ENCODE measurements at places on chromosomes 16 and 17.

DNA sequence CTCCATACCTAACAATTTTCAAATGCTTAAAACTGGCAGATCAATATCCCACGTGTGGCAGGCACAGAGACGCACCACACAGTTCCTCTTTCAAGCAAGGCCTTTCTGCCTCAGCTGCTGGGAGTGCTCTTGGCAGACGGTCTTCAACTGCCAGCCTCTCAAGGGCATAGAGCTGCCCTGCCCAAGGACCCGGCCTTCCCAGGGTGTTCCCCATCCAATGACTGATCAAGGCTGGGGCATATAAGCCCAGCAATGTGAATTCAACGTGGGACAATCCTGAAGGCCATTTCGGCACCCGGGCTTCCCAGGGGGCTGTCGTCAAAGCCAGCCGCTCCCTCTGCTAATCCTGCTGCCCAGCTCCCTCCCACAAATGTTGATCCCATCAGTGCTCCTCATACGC is 107.1 kb downstream of the STX8 start:
- no peak for DNase-seq

DNA sequence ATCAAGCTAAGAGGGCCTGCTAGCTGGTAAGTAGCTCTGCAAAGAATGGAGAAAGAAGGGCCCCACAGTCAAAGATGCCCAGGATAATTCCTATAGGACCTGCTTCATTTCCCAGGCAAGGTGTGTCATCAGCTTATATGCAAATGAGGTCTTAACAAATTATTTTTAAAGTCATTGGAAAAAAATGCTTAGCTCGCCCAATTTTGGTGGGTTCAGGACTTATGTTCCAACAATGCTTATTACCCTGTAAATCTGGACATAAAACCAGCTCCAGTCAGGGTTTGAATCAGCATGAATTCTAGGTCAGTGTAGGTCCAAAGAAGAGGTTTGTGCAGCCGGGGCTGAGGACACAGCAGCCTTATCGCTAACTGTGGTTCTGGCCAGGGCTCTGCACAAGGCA is 25.4 kb downstream of the ACLY start:
- no peak for DNase-seq

DNA sequence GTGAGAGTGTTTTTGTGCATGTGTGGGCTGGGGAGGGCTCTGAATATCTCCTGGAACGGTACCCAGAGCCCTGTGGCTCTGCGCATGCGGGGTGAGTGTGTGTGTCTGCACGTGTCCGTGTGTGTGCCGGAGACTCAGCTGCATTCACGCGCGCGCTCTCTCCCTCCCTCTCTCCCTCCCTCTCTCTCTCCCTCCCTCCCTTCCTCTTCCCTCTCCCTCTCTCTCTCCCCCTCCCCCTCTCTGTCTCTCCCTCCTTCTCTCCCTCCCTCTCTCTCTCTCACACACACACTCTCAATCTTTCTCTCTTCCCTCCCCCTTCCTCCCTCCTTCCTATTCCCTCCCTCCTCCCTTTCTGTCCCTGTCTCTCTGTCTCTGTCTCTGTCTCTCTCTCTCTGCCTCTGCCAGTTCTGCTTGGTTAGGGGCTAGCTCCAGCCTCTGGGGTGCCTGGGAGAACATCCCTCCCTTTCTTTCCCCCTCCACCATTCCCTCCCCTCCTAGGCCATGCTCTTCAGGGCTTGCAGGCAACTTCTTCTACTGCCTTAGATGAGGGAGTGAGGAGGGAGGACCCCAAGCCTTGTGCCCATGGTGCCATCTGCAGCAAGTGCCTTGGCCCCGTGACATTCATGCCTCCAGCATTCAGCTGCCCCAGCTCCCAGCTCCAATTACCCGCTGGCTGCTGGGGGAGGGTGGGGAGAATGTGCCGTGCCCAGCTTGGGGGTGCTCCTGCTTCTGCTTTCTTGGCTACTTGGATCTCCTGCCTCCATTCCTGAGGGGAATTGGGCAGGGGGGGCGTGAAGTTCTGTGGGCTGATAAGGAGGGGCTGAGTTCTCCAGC is 6.4 kb downstream of the THRA start:
- DNase-seq: peak; percentile 69

GRCh38 chr16:58882292-58882691 is 148.2 kb upstream of the GOT2 start:
- peak; percentile 73 for DNase-seq

DNA sequence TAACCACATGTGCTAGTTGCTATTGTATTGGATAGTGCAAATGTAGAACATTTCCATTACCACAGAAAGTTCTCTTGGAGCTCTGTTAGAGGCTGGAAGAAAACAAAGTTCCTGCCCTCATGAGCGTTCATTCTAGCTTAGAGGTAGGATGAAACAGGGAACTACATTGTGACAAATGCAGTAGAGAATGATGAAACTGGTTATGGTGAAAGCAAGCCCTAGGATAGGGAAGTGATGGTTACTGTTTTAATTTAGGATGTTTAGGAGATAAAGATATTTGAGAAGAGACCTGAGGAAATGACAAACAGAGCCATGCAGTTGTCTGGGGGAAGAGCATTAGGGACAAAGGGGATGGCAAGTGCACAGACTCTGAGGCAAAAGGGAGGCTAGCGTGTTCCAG is 50.7 kb downstream of the AATF start:
- DNase-seq: peak; percentile 70

DNA sequence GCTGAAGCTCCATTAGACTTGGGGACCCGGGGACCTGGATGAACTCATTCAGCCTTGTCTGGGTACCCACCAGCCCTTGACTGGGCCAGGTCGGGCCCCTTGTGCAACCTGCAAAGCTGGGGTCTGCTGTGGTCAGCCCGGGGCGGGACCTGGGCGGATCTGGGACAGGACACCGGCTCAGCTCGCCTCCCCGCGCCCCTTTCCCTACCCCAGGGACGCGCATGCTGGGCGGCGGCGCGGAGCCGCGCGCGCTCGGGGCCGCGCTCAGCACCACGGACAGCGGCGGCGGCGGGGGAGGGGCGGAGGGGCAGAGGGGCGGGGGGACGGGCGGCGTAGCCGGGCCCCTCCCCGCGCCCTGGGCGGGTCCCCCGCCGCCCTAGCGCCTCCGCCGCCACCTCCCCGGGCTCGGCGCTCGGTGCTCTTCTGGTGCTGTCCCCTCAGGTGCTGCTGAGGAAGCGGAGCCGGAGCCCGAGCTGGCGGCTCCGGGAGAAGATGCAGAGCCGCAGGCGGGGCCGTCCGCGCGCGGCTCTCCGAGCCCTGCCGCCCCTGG is 7.4 kb downstream of the ACD start:
- no peak for DNase-seq

GRCh38 chr16:77300256-77300655 is 101.0 kb downstream of the SYCE1L start:
- no peak for DNase-seq

GRCh38 chr16:2974319-2975056 is 5.3 kb downstream of the PAQR4 start:
- no peak for DNase-seq

DNA sequence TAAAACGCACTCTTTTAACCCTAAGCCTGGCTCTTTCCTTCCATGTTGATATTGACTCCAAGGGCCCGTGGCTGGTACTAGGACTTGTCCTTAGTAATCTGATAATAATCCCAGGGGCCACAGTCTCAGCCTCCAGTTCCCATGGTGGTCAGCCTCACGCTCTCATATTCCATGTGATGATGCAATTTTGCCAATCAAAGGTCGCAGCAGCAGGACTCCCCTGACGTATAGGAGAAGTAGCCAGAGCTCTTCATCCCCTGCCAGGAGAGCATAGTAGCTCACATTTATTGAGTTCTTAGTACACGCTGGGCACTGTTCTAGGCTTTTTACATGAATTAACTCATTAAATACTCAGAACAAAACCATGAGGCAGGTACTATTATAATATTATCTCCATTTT is 42.4 kb downstream of the CD300LF start:
- no peak for DNase-seq

DNA sequence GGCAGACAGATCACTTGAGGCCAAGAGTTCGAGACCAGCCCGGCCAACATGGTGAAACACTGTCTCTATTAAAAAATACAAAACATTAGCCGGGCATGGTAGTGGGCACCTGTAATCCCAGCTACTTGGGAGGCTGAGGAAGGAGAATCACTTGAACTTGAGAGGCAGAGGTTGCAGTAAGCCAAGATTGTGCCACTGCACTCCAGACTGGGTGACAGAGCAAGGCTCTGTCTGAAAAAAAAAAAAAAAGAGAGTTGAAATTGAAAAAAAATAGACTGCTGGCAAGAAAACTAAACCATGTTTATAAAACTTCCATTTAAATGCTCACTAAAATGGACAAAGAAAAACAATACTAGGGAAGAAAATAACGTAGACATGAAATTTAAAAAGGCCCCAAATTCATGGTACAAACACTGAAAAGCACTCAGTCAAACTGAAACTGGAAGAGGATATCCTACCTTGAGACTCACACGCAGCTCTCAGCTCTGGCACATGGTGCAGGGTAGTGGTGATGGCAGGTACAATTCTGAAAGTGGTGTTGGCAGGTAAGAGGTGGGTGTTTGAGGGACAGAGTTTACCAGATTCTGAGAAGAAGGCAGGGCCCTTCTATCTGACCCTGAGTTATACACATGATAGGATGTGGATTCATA is 19.3 kb downstream of the CNTROB start:
- no peak for DNase-seq

- no peak for DNase-seq
These were observed 4.8 kb downstream of the RNF222 start for GRCh38 chr17:8392674-8393469.

DNA sequence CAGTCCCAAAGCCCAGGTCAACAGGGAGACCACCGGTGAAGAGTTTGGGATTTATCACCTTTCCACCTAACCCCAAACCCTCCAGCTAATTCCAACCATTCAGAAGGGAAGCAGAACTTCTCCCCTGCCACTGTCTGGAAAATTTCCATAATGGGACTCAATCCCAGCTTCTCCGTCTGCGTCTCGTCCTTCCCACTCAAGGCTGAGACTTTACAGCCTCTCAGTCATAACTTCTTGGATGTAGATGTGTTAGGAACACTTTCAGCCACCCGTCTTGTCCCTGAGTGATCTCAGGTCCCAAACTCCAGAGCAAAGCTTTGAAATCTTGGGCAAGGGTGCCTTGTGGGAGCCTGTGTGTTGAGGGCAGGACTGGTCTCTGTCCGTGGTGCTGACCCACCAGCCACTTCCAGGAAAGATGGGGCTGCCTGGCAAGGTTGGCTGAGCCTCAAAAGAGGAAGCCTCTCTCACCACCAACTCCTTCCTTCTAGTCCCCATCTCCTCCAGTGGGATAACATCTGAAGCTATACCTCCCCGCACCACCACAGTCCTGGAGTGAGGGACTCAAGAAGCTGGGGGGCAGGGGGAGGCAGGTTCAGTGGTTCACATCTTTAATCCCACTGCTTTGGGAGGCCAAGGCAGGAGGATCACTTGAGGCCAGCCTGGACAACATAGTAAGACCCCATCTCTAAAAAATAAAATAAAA is 9.3 kb downstream of the GAS2L2 start:
- peak; percentile 52 for DNase-seq

DNA sequence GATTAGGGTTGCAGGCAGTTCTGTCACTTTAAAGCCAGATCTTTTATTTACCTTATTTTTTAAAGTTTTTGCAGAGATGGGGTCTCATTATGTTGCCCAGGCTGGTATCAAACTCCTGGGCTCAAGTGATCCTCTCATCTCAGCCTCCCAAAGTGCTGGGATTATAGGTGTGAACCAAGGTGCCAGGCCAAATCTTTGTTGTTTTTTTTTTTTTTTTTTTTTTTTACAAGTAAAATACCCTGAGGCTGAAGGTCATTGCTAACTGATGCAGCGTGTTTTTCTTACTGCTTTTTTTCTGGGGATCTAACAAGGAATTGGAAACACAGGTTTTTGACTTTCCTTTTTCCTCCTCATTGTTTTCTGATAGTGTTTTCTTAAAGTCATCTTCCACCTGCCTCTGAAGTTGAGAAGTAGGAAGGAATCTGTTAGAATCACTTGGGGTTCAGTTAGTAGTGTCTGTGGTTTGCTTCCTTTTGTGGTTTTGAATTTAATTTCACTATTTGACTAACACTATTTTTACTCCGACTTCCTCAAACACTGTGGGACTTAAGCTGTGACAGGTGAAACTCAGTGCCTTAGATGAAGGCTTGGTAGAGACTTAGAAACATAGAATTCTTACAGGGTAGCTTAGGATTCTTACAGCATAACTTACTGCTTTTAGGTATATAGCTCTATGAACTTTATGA is 22.2 kb downstream of the CLTC start:
- DNase-seq: peak; percentile 51

- no peak for DNase-seq
These were observed 19.2 kb upstream of the TOM1L1 start for GRCh38 chr17:54881255-54881972.

GRCh38 chr17:83177611-83178532 is 98.5 kb downstream of the METRNL start:
- no peak for DNase-seq

GRCh38 chr17:28744972-28745785 is 1.4 kb downstream of the TRAF4 start:
- peak; percentile 38 for DNase-seq

DNA sequence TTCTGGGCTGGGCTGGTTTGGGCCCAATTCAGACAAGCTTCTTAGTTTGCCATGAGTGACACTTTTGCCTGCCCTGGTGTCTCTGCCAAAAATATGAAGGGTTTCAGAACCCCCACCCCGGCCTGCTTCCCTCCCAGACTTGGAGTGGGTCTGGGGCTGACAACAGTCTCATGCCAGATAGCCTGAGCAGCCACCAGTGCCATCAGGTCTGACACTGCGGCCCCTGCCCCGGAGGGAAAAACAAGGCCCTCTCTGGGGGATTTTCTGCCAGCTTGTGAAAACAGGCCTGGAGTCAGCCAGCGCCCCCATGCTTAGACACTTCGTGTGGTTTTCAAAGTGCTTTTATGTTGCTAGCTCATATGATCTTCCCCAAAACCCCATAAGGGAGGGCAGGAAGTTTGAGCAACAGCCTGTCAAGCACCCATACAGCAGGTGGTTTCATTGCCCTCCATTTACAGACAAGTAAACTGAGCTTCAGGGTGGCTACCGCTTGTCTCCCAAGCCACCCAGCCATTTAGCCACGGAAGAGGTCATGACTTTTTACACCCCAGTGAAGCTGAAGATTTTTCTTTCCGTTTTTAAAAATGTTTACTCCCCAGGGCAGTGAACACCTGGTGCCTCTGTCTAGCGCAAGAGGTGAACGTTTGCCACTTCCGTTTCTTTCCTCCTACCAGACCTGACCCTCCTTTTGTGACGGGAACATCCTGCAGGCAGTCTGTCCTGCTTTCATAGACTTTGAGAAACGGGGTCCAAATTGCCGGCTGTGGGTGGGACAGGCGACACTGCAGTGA is 300.6 kb downstream of the SEC14L1 start:
- peak; percentile 85 for DNase-seq

GRCh38 chr16:50402298-50402895 is 33.6 kb upstream of the BRD7 start:
- DNase-seq: no peak

All from suppressor macrophage treated with lipopolysaccharide for 1 hour (primary cell).